ENCODE measurements at places on chromosomes 1 and 21. TPM values are rescaled to one million over a fixed set of nuclear protein-coding genes. Genes with fewer than 3 reads are reported as not detected.

DNA sequence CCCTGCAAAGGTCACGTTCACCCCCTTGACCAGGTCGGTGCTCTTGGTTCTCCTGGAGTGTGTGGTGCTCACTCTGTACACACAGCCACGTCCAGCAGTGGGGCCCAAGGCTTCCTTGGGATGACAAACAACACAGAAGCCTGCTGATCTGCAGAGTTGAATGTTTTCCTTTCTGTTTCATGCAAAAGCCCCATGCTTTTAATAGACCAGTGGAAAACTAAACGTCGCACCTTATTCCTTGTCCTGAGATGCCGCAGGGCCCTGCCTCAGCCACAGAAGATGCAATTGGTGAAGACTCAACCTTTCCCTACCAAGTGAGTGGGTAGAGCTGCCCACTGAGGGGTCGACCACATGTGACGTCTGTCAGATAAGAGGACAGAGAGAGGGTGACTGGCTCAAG lies 5.8 kb upstream of the PDPN start:
- no peak overlapping the region for H3K27ac ChIP-seq
- H3K4me3 ChIP-seq: no peak overlapping the region
- H3K36me3 ChIP-seq: no peaks in the 10 kb centered on the region
- H3K27me3 ChIP-seq: peaks cover 65% of the 10 kb centered on the region
- no peak for DNase-seq

RHEX gene
- 5.3 TPM for polyA plus RNA-seq

DNA sequence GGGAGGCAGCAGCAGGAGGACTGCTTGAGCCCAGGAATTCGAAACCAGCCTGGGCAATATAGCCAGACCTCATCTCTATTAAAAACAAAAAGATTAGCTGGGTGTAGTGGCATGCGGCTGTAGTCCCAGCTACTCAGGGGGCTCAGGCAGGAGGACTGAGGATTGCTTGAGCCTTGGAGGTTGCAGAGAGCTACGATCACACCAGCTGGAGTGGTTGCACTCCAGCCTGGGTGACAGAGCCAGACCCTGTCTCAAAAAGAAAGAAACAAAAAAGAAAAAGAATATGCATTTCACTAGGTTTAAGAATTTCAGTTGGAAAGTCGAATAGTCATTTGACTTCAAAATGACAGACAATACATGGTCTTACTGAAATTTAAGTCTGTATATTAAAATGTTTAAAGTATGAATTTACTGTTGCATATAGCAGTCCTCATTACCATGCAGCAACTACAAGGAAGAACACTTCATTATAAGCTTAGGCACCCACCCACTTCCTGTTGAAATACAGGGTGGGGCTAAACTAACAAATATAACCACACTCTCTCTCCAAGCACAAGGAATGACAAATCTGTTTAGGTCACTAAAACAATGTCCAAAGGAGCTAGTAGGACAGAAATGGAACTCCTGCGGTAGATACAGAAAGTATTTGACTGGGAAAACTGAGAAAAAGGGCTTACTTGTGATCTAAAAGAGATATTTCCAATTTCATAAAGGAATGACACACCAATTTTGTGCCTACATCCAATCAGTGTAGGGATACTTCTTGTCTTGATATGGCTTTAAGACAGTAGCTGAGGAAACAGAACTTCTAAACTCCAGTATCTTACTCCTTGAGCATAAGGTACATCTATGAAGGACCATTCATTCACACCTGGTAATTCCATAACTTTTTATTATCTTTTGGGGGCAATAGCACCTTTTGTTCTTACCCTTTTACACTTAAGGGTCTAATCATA lies 44.1 kb downstream of the GPR3 start:
- H3K27me3 ChIP-seq: no peaks in the 10 kb centered on the region
- H3K36me3 ChIP-seq: no peaks in the 10 kb centered on the region
- H3K27ac ChIP-seq: peak overlapping the region; percentile 89
- peaks cover 57% of the 10 kb centered on the region for H3K4me1 ChIP-seq

- H3K27me3 ChIP-seq: no peaks in the 10 kb centered on the region
- peaks cover 100% of the 10 kb centered on the region for H3K4me1 ChIP-seq
- peaks cover 57% of the 10 kb centered on the region for H3K36me3 ChIP-seq
- peak overlapping the region; percentile 92 for H3K27ac ChIP-seq
- peak overlapping the region; percentile 100 for H3K4me3 ChIP-seq
These were observed 12.3 kb downstream of the LAPTM5 start for GRCh38 chr1:30745156-30745833.

DNA sequence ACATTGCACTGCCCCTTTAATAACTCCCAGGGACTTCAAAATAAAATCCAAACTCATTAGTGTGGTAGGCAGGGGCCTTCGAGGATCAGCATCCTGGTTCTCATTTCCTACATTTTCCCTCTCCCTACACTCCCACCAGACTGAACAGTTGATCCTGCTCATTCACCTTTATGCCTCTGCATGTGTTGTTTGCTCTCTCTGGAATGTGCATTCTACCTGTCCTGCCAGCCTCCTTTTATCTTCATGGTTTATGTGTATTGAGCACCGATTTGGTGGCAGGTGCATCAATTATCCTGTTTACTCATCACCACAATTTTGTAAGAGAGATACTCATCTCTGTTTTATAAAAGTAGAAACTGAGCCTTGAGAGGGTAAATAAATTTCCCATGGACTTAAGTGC lies 125.0 kb downstream of the ADSS2 start:
- no peak for DNase-seq
- H3K4me3 ChIP-seq: no peak overlapping the region
- peaks cover 3% of the 10 kb centered on the region for H3K27me3 ChIP-seq
- peaks cover 15% of the 10 kb centered on the region for H3K4me1 ChIP-seq
- no peak overlapping the region for H3K27ac ChIP-seq

RNU1-4 gene
- not detected for polyA plus RNA-seq

DNA sequence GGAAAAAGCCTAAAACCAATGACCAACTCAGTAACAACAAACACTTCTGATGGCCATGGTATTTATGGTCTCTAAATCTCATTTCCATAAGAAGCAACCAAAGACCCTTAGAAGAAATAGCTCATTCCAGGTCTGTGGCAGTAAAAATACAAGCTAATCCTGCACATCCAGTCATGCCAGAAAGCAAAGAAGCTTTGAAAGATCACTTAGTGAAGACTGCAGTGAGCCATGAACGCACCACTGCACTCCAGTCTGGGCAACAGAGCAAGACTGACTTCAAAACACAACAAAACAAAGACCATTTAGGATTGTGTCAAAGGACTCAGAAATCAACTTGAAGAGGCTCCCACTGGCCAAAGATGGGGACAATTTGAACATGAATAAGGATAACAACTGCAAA lies 18.4 kb upstream of the ELK4 start:
- peaks cover 5% of the 10 kb centered on the region for H3K4me1 ChIP-seq
- no peak overlapping the region for H3K27ac ChIP-seq
- H3K4me3 ChIP-seq: no peak overlapping the region

- H3K27me3 ChIP-seq: peaks cover 45% of the 10 kb centered on the region
- no peak overlapping the region for H3K27ac ChIP-seq
- H3K36me3 ChIP-seq: no peaks in the 10 kb centered on the region
- H3K4me3 ChIP-seq: peak overlapping the region; percentile 6
These were observed 1.2 kb upstream of the KIRREL1 start for GRCh38 chr1:157992031-157992832.

SPRR3 gene
- polyA plus RNA-seq: not detected

GRCh38 chr1:241186716-241187115 lies 170.3 kb downstream of the RGS7 start:
- no peaks in the 10 kb centered on the region for H3K27me3 ChIP-seq
- no peak overlapping the region for H3K4me3 ChIP-seq
- H3K36me3 ChIP-seq: no peaks in the 10 kb centered on the region
- peak overlapping the region; percentile 64 for H3K27ac ChIP-seq
- H3K4me1 ChIP-seq: no peaks in the 10 kb centered on the region
- no peak for DNase-seq

DNA sequence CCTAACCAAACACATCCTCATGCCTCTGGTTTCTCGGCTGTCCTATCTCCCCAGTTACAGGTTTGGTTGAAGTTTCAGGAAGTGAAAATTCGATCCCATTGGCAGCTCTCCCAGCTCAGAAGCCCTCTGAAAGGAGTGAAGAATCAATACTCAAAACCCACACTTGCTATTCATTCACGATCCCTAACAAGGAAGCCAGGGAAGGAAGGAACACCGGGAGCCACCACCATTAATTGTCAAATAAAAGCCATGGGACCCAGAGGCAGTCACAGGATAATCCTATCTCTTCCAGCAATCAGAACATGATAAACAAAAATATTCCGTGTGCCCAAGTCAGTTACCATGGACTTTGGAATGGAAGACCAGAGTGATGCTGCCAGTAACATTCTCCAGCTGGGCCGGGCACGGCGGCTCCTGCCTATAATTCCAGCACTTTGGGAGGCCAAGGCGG lies 7.0 kb downstream of the TMPRSS2 start:
- H3K4me1 ChIP-seq: no peaks in the 10 kb centered on the region
- no peak for DNase-seq
- peaks cover 61% of the 10 kb centered on the region for H3K27me3 ChIP-seq
- no peak overlapping the region for H3K27ac ChIP-seq
- H3K36me3 ChIP-seq: no peaks in the 10 kb centered on the region
- H3K4me3 ChIP-seq: no peak overlapping the region

DNA sequence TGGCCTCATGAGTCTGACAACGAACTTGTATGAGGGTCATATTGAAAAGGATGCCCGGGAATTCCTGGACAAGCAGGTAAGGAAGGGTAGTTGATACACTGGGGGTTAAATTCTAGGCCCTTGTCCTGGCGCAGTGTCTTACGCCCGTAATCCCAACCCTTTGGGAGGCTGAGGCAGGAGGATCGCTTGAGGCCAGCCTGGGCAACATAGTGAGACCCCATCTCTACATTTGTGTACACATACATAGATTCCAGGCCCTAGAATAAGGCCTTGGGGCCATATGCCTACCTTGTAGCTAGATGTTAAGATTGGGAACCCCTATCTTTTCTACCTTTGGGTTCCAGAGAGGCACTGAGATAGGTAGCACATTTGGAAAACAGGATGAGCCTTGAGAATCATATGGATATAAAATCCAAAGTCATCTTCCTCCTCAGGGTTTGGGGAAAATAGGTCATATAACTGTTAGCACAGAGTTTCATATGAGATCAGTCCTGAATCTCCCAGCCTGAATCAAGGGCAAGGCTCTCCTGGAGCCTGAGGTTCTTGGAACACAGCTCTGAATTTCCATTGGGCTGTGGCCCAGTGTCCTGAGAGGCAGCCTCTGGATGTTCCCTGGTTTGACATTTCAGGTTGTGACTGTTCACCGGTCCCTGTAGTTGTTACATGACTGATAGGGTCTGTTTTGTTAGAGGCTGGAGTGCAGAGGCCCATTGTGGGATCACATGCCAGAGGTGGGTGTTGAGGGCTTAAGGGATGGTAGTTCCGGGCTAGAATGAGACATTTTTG lies 104.4 kb downstream of the PIK3R3 start:
- no peak for DNase-seq
- H3K4me3 ChIP-seq: no peak overlapping the region
- H3K36me3 ChIP-seq: peaks cover 8% of the 10 kb centered on the region
- H3K27me3 ChIP-seq: no peaks in the 10 kb centered on the region
- H3K27ac ChIP-seq: no peak overlapping the region

GRCh38 chr1:146035048-146035423 lies 13.5 kb upstream of the HJV start:
- peaks cover 31% of the 10 kb centered on the region for H3K4me1 ChIP-seq
- no peaks in the 10 kb centered on the region for H3K36me3 ChIP-seq
- DNase-seq: no peak
- H3K4me3 ChIP-seq: peak overlapping the region; percentile 98
- no peaks in the 10 kb centered on the region for H3K27me3 ChIP-seq

Data from naive B cell (primary cell).